ENCODE measurements at places on chromosomes 12 and 14.

DNA sequence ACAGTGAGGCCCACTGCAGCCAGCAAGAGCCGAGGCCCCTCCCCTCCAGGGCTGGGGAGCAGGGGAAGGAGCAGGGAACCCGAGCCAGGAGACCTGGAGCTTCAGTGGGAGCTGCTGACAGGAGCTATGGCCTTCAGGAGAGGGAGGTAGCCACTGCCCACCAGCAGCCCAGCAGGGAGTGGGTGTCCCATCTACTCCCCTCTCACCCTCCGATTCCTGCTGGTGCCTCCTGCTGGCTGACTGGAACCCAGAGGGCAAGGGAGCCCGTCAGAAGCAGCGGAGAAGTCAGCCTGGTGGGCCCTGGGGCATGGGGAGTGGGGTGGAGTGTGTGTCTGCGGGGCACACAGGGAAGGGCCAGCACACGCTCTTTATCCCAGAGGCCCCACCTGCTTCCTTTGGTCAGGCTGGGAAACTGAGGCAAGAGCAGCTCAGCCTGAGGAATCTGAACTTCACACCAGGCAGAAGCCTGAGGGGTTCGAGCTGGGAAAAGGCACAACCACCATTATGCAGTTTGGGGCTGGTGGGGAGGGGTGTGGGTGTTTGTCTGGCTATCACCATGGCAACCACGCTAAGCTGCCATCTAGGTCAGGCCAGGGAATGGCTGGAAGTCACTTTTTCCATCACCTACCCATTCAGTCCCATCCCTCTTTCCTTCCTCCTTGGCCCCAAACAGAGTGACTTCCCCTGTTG lies 36.8 kb upstream of the PLEKHG6 start:
- no peak for DNase-seq

GRCh38 chr12:72485017-72485701 lies 213.0 kb downstream of the TRHDE start:
- no peak for DNase-seq

DNA sequence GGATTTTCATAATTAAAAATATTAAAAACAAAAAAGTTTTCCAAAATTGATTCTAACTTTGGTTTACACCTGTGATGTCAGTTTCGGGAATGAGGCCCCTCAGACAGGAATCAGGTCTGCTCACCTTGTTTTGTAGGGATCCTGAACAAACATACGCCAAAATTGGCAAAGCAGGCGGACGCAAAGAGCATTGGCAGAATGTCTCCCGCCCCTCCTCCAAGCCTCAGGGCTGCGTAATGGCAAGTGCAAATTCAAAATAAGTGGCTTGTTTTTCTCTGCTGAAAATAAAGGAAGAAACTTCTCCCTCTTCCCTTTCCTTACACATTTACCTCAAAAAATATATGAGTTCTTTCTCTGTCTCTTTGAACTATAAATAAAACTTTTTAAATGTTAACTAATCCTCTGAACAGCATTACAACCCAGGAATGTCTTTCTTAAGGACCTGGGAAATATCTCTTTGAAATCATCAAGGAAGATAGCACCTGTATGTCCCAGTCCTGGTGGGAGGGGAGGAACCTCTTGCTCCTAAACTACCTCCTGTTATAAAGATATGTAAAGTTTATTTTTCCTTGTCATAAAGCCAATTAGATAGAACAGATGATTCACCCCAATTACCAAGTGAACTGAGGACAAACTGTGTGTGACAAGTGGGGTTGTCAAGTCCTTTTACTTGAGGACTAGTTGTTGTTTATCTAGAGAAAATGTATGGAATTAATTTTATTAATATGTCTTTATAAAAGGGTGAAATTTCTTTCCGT lies 16.5 kb downstream of the OR6J1 start:
- no peak for DNase-seq

DNA sequence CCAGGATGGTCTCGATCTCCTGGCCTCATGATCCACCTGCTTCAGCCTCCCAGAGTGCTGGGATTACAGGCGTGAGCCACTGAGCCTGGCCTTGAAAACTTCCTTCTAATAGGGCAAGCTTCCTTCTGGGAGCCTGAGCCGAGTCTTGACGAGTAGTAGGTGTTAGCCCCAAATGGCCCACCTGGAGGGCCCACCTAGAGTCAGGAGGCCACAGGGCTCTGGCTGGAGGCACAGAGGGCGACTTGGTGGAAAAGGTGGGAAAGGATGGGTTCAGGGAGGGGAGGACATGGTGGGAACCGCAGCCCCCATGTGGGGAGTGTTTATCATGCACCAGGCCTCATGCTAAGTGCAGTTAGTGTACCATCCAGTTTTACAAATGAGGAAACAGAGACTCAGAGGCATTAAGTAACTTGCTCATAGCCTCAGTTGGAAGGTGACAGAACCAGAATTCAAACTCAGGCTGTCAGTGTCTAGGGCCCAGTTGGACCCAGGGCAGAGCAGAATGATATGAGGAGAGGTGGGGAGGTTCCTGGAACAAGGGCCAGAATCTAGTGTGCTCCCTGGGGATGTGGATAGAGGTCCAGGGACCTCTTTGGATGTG lies 3.1 kb upstream of the LRP1-AS start:
- DNase-seq = no peak

GRCh38 chr14:93708800-93709199 lies 79.5 kb downstream of the PRIMA1 start:
- no peak for DNase-seq

- no peak for DNase-seq
Measured at GRCh38 chr12:84507956-84508850, 404.4 kb downstream of the SLC6A15 start.

DNA sequence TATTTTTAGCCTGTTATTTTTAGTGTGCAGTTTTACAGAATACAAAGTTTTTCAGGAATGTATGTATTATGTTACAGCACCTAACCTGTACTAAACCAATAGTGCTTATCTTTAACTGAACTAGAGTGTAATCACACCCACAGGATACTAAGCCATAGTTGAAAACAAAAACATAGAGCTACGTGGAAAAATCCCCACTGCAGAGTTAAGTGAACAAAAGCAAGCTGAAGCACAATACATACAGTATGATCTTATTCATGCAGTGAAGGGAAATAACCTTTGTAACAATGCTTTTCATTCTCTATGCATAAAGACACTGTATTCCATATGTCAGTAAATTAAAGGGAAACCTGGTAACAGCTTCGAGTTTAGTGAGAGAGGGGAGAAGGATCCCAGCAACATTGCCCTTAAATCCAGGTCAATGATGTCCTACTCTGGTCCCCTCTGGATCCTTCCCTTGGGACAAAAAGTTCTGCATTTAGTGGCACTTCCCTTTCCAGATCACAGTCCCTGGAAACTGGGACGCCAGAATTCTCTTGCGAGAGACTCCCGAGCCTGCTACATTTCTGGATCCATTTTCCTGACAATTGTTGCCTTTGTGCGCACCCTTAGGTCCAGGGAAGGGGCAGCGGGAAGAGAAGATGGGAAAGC lies 121.3 kb upstream of the CCND2 start:
- no peak for DNase-seq

GRCh38 chr14:75630695-75631452 lies 29.8 kb downstream of the ERG28 start:
- DNase-seq = no peak

GRCh38 chr14:73381380-73382013 lies 76.8 kb downstream of the NUMB start:
- no peak for DNase-seq

DNA sequence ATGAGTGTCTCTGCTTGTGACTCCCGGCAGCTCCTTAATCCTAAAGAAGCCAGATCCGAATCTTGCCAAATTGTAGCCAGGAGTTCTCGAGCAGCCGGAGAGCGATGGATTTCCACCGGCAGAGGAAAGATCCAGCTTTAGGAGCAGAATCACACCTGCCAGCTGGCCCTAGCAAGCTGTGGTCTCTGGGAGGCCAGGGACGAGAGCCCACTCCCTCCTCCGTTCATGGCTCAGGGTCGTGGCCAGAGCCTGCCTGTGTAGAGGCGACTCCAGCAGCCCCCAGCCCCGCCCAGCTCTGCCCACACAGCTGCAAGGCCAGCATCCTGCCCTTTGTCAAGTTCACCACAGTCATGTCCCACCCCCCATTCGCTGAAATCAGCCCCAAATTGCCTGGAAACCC lies 121.0 kb downstream of the SCARB1 start:
- no peak for DNase-seq
